HCEC 1CT (cell line): ENCODE measurements at places on chromosomes 7 and 10.

DNA sequence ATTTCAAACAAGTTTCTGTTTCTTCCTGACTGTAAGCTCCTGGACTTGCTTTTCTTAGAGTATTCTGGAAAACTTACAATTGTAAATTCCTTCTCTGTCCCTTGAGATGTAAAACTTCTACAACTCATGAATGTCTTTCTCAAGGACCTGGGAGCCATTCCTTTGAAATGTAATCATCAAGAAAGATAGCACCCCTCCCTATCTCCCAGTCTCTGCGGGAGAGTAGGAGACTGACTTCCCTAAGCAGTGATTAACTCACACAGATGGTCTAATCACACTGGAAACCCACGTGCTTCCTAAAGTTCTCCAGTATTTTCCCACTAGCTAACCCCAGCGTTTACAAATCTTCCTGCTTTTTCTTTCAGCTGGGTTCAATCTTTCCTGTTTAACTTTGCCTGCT lies 549.4 kb downstream of the SORCS1 start:
- DNase-seq, result no peak

GRCh38 chr10:7412237-7412927 lies 1.5 kb upstream of the SFMBT2 start:
- no peak for DNase-seq

DNA sequence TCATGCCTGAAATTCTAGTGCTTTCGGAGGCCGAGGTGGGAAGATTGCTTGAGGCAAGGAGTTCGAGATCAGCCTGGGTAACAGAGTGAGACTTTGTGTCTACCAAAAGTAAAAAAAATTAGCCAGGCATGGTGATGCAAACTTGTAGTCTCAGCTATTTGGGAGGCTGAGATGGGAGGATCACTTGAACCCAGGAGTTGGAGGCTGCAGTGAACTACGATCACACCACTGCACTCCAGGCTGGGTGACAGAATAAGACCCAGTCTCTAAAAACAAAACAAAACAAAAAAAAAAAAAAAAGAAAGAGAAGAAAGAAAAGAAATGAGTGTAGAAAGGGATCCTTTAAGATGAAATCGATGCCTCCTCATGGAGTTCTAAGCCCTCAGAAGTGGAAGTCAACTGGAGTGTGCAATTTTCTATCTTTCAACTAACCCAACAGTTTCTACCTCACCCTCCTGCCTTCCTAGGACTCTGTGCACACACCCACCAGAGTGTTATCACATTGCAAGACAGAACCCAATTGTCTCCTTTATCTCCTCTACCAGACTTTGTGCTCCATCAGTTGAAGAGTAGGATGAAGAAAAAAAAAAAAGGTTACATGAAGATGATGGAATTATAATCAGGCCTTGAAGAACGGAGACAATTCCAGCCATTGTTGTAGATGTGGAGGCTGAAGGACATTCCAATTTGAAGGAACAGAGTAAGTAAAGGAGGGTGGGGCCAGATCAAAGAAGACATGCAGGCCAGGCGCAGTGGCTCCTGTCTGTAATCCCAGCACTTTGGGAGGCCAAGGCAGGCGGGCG lies 26.9 kb downstream of the NYAP1 start:
- no peak for DNase-seq

GRCh38 chr10:90125456-90126255 lies 424.3 kb downstream of the KIF20B start:
- peak; percentile 64 for DNase-seq

DNA sequence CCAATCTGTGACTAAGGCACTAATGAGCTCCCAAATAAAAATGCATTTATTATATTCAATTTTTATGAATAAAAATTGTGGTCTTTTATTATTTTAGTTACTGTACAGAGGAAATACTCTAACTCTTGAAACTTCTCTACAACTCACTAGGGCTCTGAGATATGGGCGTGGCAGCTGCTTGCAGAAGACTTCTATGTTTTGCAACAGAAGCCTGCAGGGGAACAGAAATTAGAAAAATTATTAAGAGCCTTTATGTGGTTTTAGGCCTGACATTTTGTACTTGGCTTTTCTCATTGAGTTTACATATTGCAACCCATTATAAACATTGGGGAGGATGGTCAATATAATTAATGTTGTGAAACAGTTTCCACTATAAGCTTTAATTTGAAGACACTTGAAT lies 581.4 kb downstream of the TNS3 start:
- DNase-seq, result no peak

- peak; percentile 64 for DNase-seq
These were observed 25.3 kb upstream of the CUX1 start for GRCh38 chr7:101792051-101792681.

DNA sequence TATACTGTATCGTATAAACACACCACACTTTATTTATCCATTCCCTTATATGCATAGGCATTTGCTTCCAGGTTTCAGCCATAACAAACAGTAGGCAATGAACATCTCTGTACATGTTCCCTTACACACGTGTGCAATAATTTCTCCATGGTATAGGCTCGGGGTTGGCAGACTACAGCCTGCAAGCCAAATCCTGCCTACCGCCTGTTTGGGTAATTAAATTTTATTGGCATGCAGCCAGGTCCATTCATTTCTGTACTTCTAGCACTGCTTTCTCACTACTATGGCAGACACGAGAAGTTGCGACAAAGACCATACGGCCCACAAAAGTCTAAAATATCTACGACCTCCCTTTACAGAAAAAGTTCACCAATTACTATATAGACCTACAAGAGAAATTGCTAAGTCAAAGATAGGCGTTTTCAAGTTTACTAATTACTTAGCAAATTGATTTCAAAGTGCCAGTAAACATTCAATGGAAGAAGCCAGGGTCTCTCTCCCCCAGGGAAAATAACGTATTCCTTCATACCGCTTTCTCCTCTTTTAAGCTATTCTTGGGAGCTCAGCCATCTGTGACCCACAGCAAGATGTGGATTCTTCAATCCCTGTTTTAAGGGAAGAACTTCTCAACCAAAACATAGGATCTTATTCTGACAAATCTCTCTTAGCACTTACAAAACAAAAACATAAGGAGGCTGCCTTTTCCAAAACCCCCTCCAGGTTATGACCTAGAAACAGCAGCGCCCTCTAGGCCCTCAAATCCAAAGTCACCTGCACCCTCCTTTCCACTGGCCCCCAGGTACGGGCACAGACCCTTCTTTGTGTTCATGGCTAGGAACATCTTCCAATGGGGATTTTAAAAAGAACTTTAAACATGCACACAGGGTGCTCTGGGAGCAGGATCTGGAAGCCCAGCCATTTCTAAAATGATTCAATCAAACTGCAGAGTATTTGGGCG lies 100.5 kb downstream of the FGFR2 start:
- DNase-seq, result no peak

GRCh38 chr7:40105879-40106473 lies 28.4 kb downstream of the MPLKIP start:
- no peak for DNase-seq

GRCh38 chr7:44235066-44235465 lies 34.3 kb downstream of the YKT6 start:
- no peak for DNase-seq

GRCh38 chr7:141232286-141233051 lies 158.6 kb downstream of the TMEM178B start:
- no peak for DNase-seq

GRCh38 chr7:158730383-158731346 lies 26.1 kb upstream of the NCAPG2 start:
- DNase-seq, result no peak

- no peak for DNase-seq
These were observed 569.8 kb downstream of the CALN1 start for GRCh38 chr7:71842381-71842780.

DNA sequence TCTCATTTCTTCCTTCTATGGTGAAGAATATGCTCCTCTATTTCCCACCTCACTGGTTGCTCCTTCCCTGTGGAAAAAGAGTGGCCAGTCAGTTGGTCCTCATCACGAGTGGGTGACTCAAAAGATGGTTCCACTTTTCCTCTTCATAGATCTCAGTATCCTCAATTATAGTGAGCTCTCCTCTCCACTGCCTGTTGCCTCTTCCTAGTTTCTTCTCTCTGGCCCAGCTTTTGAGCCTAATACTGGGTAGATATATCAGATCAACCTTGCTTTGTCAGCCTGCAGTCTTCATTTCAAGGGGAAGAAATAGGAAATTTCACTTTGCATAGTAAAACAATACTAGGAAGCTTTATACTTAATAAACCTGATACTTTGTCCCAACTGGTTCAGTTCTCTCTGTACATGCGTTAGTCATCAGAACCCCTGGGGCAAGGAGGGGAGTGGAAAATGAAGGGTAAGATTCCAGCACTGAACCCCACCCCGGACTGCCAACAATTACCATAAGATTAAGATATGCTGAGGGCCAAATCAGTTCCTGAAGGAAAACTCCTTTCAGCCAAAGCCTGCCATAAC lies 15.5 kb upstream of the WNT16 start:
- DNase-seq, result no peak

DNA sequence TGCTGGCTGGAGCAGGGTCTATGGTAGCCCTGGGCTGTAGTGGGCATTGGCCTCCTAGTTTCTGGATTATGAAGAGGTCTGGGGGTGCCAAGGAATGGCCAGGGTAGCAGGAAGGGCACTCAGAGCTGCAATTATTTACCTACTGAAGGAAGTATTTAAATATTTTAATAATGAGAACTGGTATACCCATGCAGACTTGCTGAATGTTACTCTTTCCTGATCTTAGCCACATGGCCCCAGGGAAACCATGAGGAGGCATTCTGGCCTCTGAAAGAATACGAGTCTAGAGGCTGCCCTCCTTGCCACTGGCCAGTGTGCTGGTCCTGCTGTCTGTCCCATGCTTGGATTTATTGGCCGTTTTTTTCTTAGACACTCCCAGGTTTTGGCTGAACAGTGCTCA lies 599.7 kb downstream of the LRMDA start:
- no peak for DNase-seq

- no peak for DNase-seq
These were observed 6.9 kb upstream of the CALML5 start for GRCh38 chr10:5506246-5506645.

DNA sequence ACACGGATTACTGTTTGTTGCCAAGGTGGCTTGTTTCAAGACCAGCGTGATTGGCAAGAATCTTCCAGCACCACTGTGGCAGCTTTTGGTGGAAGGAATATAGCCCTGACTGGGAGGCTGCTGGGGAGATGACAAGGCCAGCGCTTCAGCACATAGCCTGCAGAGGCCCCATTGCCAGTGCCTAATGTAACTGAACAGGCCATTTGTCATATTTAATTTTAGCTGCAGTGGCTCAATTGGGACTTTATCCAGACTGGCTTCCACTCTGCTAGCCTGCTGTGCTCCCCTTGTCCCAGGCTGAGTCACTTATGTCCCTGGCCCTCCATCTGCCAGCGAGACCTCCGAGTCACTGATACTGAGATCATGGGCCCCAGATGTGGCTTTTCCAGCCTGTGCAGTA lies 483.1 kb downstream of the GALNT17 start:
- DNase-seq, result no peak

DNA sequence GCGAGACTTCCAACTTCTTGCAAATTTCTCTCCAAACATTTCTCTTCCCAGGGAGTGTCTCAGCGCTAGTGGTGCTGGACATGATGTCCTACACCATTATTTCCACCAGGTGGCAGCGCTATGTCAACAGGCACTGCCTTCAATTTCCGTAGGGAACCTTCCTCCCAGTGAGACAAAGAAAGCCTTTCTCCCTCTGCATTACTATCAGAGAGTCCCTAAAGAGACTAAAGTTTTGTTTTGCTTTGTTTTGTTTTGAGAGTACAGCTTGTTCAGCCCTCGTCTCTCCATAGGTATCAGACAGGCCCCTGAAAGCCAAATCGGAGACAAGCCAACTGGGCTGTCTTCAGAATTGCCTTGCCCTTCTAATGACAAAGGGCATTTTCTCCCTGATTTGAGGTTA lies 44.2 kb upstream of the GGCT start:
- peak; percentile 65 for DNase-seq

DNA sequence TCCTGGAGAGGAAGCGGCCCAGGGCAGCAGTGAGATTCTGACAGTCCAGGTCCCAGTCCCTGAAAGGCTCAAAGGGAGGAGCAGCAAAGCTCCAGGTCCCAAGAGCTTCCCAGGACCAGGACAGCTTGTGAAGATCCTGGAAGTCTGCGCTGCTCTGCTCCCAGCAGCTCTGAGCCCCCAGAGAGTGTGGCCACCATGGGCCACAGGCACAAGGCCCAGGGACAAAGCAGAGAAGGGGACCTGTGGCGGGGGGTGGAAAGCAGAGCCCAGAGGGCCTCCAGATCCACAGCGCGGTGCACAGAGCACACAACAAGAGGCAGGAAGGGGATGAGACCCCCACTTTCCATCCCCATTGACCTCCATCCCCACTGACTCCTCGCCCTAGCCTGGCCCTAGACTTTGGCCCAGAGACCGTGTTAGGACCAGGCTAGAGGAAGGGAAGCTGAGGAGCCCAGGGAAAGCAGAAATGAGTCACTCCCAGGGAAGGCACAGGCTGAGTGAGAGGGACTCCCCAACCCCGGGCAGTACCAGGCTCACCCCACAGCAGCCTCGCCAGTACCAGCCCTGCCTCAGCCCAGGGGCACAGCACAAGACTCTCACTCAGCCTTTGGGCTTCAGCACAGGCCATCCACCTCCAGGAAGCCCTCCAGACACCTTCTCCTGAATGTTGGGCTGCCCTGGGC lies 75.5 kb downstream of the GRID1 start:
- no peak for DNase-seq

DNA sequence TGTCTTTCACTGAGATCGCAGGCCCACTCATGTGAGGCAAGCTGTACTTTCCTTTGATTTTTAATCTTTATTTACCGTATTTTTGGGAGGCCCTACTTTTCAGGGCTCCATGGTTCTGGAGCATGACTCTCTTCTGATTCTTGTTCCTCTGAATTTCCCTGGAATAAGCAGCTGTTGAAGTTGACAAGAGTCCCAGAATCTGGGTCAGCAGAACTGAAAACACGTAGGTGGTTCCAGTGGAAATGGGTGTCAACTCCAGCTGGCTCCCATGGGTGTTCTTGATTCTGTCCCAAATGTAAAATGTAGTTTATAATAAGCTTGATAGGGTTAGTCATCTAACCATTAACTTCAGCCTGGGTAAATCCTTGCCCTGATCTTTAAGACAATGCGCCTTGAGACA lies 409.4 kb downstream of the GATA3 start:
- no peak for DNase-seq

GRCh38 chr7:25861601-25862260 lies 290.3 kb upstream of the NFE2L3 start:
- no peak for DNase-seq

DNA sequence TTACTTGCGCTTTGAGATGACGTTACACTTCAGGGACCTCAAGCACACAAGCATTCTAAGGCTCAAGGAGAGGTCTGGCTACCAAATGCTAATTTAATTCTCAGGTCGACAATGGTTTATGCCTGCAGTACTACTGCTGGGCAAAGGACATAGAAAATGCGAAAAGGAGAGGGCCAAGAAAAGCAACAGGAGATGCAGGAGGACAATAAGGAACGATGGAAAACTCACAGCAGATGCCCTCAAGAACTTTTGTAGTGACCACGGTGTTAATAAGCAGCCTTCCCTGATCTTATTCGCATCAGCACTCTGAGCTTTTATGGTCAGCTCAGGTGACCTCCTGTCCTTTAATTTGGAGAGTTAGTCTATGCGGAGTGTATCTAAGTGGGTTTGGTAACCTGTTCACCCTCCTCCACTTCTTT lies 146.3 kb downstream of the GPR85 start:
- no peak for DNase-seq

- DNase-seq, result peak; percentile 100
These were observed at the start of gene SND1 for GRCh38 chr7:127651556-127652332. Gene SND1 (plus strand): TSS chr7:127652194. CDS start chr7:127652374, 180 bp downstream.
